ENCODE measurements at places on chromosomes 12 and 14.

DNA sequence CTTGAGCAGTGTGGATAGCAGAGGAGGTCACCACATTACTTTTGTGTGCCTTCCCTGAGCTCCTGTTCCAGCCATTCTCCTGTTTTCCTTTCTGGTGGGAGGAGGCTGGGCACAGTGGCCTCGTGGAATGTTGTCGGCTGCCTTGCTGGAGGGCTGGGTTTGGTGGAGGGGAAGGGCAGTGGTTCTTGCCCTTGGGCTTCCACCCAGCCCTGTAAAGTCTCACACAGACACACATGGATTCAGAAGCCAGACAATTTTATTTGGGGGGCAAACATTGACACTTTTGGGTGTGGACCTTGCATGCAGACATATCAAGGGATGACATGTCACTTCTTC is 866 bp downstream of the NPFF start:
- no peak for DNase-seq

DNA sequence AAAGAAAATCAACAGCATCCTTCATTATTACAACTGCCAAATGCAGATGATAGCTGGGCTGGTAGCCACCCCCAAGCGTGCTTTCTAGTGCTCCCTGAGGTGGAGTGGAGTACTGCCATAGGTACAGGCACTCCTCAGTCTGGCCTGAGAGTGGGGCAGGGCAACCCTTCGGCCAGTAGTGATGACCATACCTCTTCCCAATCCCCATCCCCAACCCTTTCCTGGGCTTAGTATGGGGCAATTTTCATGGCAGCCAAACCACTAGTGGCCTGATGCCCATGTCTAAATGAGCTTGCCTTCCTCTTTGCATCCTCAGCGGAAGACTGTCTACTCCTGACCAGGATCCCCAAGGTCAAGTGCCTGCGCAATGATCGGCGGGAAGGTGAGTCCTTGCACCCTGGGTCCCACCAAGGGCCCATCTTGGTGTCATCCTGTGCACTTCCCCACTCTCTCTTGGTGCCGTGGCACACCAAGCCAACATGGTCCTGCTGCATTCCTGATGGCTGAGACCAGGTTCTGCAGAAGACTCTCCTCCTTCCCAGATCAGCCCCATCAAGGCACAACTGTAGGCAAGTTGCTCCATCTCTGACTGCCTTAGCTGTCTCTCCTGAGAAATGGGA is 65.8 kb downstream of the GALNT16 start:
- DNase-seq, result no peak

GRCh38 chr12:121799842-121800693 is 3.7 kb upstream of the SETD1B start:
- peak; percentile 24 for DNase-seq

- DNase-seq, result no peak
Observed at GRCh38 chr12:107310621-107311020, 217.3 kb upstream of the CRY1 start.

DNA sequence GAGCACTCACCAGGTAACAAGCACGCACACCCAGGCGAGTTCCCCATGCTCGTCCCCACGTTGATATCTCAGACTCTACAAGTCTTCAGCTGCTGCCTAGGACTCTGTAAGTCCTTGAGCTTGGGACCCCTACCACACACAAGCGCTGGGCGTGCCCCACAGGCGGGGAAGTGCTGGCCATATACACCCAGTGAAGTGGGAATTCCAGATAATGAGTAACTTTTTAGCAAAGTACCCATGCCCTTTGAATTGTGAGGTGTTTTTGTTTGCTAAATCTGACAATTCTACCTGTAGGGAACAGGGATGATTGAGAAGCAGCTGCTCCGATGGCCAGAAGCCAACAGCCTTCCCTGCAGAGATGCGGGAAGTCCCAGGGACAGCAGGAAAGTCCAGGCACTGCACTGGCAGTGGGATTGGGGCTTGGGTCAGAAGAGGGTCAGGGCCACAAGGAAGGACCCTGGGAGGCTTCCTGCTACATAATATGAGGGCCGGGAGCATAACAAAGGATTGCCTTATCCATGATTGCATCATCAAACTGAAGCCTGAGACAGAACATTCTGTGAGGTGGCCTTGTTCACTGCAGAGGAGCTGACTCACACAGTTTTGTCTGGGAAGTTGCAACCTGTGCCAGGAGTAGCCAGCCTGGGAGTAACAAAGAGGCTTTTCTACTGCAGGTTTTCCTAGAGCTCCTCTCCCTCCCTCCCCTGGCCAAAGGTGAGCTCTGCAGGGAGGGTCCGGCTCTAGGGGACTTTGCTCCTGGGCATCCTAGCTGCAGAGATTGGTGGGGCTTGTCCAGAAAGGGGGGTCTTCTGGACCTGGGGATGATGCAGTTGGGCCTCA is 13.2 kb upstream of the SERPINA3 start:
- no peak for DNase-seq

GRCh38 chr12:19740472-19741131 is 301.3 kb downstream of the AEBP2 start:
- DNase-seq, result no peak

DNA sequence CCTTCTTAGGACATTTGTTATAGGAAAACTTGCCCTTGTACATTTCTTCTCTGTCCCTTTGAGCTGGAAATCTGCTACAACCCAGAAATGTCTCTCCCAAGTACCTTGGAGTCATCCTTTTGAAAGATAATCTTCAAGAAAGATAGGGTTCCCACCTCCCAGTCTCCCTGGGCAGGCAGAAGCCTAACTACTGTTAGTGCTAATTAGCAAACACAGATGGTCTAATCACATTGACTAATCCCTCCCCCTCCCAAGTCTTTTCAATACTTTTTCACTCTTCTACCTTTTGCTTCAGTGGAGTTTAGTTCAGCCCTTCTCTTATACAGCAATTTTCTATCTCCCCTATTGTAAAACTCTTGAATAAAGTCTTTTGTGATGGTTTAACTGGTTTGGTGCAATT is 129.8 kb upstream of the PPFIA2 start:
- no peak for DNase-seq

DNA sequence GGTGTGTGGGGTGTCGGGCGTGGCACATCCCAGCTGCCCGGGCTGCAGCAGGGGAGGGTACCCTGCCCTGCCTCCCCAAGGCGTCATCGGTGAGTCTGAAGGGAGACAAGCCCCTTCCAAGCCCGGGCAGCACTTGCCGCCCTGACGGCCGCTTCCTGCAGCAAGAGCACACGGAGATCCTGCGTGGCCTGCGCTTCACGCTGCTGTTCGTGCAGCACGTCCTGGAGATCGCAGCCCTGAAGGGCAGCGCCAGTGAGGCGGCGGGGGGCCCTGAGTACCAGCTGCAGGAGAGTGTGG is 10.1 kb upstream of the PUS1 start:
- no peak for DNase-seq

DNA sequence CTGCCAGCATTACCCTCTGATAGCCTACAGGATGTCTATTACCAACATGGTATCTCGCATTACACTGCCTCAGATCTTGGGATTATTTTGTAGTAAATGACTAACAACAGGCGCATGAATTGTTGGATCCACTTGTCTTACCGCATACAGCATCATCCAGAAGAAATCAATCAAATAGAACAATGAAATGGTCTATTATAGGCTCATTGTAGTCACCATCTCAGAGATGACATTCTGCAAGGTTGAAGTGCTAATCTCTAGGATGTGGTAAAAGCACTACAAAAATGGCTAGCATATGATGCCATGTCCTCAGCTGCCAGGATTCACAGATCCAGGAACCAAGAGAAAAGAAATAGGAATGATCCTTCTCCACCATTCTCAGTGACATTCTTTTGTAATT is 52.0 kb downstream of the WASHC3 start:
- DNase-seq, result no peak

DNA sequence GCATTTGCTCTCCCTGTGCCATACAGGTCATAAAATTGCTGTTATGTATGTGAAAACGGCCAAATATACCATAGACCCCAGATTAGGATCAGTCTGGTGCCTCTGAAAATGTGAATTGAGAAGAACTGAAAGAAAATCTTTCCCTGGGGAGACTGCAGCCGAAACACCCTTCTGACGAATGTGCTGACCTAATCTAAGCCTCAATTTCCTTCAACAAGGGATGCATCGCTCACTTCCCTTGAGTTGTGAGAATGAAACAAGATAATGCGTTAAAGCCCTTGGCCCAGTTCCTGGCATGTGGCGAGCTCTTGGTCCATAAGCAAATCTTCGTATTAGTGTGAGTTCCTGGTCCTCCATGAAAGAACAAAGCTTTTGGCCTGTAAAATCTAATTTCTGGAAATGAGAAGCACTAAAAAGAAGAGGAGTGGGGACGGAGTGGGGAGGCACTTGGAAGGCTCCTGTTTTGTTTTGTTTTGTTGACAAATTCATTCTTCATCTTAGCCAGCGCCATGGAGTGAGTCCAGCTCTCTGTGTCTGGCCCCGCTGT is 49.5 kb upstream of the RTRAF start:
- DNase-seq, result no peak

DNA sequence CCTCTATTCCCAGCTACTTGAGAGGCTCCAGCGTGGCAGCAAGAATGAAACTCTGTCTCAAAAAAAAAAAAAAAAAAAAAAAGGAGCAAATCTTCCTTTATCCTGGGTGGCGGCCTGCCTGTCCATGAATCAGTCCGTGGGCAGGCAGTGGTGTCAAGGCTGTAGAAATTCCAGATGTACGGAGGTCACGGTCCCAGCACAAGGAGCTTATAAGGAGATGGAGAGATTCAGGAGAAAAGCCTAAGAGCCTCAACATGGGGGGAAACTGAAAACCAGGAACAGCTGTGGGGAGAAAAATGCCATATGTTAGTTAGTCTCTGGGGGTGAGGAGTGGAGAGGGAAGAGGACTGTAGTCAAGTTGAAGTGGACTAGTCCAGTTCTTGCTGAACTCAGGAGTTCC is 130.5 kb upstream of the CRY1 start:
- no peak for DNase-seq

GRCh38 chr12:66164349-66164821 is 5.4 kb downstream of the TMBIM4 start:
- no peak for DNase-seq

DNA sequence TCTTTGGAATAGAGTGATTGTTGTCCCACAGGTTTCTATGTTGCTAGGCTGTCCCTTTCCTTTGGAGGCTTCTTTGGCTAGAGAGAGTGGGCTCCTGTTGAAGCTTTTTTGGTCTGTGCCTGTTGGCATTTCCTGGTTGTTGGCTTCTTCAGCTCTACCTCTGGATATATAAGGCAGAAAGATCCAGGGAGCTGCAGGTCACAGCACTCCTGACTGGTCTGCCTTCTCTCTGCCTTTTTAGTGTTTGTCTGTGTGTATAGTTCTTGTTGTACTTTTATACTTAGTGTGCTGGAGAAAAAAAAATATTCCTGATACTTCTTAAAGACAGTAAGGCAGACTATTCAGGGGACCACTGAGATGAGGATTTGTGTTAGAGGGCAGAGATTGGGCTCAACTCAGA is 202.7 kb downstream of the FBXL14 start:
- DNase-seq, result no peak

GRCh38 chr14:35375558-35376025 is 29.0 kb downstream of the NFKBIA start:
- peak; percentile 56 for DNase-seq

- DNase-seq, result no peak
Observed at GRCh38 chr14:32709027-32709426, 229.7 kb upstream of the NPAS3 start.

DNA sequence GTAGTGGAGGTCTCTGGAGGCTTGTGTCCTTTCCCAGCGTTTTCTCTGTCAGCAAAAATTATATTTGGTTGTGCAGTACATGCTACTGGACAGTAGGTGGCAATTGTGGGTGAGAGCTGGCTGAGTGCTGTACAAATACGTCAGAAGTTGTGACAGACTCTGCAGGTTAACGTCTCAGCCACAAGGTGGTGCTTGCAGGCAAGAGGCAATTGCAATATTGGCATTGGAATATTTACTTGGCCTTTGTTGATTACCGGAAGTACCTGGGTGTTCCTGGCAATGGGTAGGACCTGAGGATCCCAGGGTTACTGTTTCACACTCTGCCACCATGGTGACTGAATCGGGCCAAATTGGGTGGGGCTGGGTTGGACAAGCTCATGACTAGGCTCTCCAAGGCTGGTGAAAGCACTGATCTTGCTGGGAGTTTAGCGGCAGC is 333.9 kb upstream of the LMO3 start:
- peak; percentile 77 for DNase-seq

DNA sequence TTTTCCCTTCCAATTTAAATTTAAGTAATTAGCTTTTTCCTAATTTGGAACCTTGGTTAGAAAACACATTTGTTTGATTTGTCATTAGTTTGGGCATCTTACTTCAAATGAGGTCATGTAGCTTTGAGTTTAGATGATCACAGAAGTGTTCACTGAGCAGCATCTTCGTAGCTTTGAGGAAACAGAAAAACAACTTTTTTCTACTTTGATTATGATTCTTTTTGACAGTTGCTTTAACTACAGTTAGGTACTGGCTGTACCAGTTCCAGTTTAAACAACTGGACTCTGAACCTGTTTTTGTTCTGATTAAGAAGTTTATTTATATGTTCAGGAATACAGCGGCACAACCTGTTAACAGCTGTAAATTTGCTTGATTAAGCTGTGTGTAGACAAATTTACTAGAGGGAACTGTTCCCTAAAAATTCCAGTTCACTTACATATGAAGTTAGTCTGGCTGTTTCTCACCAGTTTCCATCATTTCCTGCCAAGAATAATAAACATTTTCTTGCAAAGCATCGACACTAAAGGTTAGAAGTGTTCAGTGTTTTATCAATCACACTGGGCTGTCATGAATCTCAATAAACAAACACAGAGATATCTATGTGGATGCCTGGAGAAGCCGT is 191.9 kb downstream of the RAD51B start:
- no peak for DNase-seq

DNA sequence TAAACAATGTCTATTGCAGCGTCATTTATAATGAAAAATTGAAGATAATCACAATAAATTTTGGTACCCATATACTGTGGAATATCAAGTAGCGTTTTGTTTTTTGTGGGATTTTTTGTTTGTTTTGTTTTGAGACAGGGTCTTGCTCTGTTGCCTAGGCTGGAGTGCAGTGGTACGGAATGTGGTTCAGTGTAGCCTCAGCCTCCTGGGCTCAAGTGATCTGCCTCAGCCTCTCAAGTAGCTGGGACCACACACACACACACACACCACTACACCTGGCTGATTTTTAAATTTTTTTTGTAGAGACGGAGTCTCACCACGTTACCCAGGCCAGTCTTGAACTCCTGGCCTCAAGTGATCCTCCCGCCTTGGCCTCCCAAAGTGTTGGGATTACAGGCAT is 6.6 kb downstream of the ZNF664 start:
- DNase-seq, result no peak

- peak; percentile 76 for DNase-seq
Observed at GRCh38 chr12:109670731-109671130, 42.9 kb upstream of the FAM222A start.

- no peak for DNase-seq
Observed at GRCh38 chr14:36320897-36321381, 502 bp upstream of the MBIP start.

Measured in NCI-H1694 (cell line).